ENCODE measurements at places on chromosomes 5 and 9.

DNA sequence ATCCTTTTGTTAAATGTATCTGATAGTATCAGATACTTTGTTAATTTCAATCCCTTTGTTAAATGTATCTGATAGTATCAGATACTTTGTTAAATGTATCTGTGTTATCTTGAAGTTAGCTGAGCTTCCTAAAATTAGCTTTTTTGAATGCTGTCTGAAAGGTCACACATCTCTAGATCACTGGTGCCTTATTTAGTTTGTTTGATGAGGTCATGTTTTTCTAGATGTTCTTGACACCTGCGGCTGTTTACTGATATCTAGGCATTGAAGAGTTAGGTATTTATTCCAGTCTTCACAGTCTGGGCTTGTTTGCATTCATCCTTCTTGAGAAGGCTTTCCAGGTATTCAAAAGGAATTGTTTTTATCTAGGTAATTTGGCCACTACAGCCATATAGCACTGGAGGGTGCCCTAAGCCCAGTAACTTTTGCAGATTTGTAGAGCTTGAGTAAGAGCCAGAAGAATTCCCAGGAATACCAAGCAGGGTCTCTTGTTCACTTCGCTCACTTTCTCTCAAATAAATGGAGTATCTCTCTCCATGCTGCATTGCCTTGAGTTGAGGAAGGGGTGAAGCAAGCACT lies 435.4 kb upstream of the GRAMD2B start:
- DNase-seq, result no peak

- no peak for DNase-seq
Measured at GRCh38 chr9:123528501-123528900, 172.5 kb downstream of the CRB2 start.

- no peak for DNase-seq
Measured at GRCh38 chr5:10655972-10656830, 92.3 kb downstream of the ANKRD33B start.

DNA sequence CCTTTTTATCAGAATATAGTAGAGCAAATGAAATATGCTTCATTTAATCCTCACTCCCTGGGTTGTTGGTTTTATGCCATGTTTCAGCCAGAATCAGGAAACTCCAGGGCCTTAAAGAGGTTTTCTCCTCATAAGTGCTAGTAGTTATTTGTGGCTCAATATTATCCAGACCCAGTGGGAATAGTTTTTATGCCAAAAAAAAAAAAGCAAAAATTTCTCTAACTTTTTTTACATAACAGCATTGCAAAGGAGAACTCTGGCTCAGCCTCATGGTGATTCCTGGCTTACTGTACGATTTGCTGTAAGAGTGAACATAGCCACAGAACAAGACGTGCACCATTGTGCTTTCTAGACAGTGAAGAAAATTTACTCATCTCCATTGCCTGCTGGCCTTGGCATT lies 232.5 kb downstream of the PJA2 start:
- no peak for DNase-seq

DNA sequence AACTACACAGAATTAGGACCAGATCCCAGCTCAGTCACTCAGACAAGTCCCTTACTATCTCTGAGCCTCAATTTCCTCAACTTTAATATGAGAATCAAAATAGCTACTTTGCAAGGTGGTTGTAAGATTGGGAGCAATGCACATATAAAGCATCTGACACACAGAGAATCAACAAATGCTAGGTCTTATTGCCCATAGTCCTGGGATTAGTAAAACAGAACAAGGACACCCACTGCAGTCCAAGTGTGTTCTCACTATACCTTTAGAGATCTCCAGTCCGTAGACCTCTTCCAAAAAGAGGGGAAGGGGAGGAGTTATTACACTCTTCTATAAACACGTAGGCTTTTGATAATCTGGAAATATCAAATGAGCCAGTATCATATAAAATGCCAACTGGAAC lies 190.0 kb downstream of the CCDC192 start:
- no peak for DNase-seq

DNA sequence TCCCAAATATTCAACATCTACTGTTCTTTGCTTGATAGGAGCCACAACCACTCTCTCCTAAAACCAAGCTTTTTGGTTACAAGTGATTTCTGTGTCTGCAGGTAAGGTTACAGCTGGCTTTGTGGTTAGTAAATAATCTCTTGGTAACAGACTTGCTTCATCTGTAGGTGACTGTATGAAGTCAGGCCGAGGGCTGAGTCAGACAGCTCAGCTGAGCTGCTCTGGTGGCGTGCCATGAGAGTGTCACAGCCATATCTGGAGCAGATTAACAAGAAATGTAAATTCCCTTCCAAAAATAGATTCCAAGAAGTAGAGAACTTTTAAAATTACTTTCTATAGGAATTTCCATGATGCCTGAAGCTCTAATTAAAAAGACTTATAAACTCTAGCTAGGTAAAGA lies 23.7 kb upstream of the TAS2R1 start:
- no peak for DNase-seq

- peak; percentile 71 for DNase-seq
Measured at GRCh38 chr5:107486489-107486888, 184.2 kb downstream of the EFNA5 start.

- DNase-seq, result no peak
Measured at GRCh38 chr5:179796877-179797608, 3.3 kb downstream of the LTC4S start.

DNA sequence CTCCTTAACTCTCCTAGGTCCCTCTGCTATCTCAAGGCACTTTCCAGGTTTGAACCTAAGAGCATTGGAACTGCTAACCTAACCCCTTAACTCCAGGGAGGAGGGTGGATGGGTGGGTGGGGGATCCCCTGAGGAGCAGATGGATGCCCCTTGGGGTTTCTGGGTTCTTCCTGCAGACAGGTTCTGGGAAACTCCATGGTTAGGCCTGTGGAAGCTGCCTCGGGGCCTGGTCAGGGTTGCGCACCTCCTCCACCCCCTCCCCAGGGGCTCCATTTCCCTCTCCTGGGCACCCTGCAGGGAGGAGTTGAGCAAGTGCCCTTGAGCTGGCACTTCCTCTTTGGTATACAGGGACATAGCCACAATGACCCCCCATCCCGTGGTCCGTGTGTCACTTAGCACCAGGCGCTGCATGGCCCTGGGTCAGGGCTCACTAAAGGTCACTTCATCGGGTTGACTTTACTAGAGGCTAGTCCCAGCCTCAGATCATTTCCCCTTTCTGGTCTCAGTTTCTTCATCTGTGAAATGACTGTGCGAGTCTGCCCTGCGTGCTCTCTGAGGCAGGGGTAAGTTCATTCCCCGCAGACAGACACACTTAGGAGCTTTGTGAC lies 16.0 kb downstream of the CXXC5 start:
- DNase-seq, result no peak

DNA sequence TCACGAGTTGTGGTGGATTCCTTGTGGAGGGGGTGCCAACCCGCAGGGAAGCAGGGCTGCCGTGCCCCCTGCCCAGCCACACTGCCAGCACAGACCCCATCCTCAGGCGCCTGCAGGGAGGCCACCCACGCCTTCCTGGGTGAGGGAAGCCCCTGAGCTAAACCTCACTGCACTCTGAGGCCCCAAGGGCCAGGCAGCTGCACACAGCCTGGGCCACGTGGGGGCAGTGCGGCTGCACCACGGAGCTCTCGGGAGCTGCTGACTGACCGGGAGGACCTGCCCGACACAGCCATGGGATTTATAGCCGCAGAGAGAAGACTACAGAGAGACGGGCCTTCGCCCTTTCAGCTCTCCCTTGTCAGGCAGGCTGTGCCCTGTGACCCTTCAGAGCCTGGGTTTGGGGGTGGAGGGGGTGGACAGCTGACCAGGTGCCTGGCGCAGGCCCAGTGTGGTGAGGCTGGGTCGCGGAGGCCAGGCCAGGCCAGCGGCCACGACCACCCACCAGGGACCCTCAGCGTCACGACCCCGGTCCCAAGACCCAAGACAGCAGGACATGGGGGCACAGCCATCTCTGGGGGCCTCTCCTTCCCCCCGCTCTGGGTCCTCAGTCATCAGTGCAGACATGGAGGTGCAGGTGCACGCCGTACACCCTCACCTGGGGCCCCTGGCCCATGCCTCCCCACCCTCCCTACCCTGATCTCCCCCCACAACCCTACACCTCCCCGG lies 4.3 kb upstream of the AHRR start:
- peak; percentile 71 for DNase-seq

DNA sequence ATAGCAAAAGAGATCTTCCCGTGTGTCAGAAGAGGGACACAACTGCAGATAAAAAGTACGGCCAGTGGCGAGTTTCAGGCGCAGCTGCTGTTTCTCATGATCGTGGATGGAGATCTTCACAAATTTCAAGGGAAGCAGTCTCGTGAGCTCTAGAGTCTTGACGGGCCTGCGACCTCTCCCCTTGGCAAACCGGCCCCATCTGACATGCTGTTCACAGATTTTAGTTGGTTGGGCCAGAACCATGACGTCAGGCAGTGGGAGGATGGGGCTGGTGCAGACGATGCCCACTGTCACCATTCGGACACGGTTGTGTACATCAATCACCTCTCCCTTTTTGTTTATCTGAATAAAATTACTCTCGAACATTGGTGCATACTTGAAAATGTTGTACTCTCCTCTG lies 396 bp downstream of the GARIN3 start:
- DNase-seq, result no peak

- no peak for DNase-seq
Measured at GRCh38 chr5:170342153-170342725, 44.7 kb upstream of the LCP2 start.

GRCh38 chr9:952546-952945 lies 23.9 kb upstream of the DMRT3 start:
- no peak for DNase-seq
